ENCODE measurements at places on chromosomes 7 and 10.

DNA sequence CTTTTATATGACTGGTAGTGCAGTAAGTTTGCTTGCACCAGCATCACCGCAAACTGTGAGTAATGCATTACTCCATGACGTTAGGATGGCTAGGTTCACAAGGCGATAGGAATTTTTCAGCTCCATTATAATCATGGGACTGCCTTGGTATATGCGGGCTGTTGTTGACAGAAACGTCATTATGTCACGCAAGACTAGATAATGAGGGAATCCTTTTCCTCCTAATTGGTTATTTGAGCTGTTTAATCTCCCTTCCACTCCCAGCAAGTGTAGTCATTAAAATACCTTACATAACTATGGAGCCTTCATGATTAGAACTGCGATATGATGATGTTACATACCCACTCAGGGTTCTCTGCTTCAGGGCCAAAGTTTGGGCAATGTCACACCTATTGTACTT is 17.3 kb downstream of the KLLN start:
- no peak for DNase-seq

GRCh38 chr10:102758240-102758932 is 14.6 kb downstream of the WBP1L start:
- DNase-seq, result no peak

- DNase-seq, result no peak
Observed at GRCh38 chr10:14332903-14333302, 2.2 kb upstream of the FRMD4A start.

DNA sequence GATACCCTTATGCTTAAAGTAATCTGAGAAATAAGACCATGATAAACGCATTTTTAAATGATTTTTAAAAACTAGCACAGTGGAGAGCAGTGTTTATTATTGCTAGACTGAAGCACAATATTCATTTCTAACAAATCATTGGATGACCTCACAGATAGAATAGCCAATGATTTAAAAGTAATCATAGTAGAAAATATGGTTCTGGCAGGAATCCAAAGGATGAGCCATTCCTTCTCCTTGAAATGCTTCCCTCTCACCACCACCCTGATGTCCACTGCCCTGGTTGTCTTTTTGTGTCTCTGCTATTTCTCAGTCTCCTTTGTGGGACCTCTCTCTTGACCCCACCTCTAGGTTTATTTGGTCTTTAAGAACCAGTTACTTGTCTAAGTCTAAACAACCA is 64.9 kb downstream of the PRKG1 start:
- no peak for DNase-seq

DNA sequence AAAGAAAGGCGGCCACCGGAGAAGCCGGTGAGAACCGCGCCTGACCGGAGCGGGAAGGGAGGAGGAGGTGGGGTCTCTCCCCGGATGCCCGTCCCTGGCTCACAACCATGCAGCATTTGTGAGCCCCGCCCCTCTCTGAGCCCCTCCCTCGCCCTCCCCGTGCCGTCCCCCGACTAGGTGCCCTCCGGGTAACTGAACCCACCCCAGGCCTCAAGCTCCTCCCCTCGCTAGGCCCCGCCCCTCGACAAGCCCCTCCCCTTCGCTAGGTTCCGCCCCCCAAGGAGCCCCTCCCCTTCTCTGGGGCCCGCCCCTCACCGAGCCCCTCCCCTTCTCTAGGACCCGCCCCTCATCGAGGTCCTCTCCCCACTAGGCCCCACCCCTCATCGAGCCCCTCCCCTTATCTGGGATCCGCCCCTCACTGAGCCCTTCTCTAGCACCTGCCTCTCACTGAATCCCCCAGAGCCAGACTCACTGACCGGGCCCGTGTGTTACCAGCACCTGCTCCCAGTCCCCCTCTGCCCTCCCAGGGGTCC is 42.2 kb upstream of the HSPB1 start:
- DNase-seq, result peak; percentile 57

- no peak for DNase-seq
Observed at GRCh38 chr7:5713124-5713912, 68.1 kb downstream of the RNF216 start.

DNA sequence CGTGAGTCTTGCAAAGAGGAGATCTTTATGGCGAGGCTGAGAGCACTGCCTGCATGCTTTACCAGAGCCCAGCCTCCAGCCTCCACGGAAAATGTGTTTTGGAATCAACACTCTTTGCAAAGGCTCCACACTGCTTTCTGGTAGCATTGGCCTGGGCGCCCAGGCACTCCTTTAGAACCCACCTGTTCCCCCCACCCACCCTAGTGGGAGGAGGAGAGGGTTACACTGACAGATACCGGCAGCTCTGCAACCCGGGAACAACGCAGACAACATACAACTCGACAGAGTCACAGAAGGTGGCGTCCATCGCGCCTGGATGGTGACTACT is 5.5 kb upstream of the MNX1 start:
- DNase-seq, result no peak

- no peak for DNase-seq
Observed at GRCh38 chr10:114384181-114384580, 20.1 kb downstream of the AFAP1L2 start.

DNA sequence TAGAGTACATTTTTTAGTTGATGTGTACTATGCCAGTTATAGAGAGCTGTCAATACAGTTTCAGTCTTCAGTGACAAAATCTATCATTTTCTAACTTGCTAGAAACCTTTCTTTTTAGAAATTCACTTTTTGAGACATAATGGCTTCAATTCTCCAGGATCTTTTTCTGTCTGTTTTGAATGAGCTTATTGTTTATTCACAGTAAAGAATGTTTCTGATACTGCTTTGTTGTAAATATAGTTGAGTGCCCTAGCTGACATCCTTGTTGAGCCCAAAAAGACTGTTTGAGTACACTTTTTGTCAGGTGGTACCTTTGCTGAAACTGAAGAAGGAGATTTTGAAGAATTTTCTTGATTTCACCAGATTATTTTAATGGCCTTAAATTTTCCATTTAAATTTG is 139.9 kb downstream of the PPP1R9A start:
- DNase-seq, result no peak

- no peak for DNase-seq
Observed at GRCh38 chr7:55026867-55027490, 8.2 kb downstream of the EGFR start.

DNA sequence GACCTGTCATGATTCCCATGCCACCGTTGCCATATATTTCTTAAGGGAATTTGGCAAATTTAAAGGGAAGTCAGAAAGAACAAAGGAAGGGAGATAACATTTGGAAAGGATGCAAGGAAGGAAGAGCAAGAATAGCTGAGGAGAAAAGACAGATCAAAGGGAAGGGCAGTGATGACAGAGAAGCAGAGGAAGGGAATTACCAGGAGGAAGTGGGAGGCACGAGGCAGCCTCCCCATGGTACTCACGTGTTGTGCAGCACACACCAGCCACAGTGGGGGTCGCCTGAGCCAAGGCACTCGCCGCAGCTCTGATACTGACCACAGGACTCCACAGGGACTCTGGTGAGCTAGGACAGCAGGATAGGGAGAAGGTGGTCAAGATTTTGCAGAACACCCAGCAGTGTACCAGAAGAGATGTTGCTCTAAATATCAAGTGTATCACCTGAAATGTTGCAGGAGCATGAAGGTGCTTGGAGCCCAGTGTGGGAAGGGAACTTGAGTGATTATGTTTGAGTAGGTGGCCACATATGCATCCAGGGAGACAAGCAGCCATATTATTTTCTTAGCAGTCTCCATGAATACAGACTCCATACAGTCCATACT is 335.3 kb downstream of the PLXNA4 start:
- DNase-seq, result no peak

DNA sequence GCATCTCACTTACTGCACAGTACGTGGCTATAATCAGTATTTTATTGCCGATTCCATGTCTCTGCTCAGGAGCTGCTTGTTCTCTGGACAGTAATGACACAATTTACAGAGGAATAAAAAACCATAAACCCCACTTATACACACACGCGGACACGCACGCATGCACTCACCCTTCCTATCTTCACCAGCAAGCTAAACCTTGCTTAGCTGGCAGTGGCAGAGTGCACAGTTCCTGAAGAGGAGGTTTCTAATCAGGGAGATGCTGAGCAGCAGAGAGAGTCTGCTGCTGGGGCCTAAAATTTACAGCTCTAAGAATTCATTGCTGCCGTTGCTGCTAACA is 66.3 kb downstream of the SND1 start:
- no peak for DNase-seq

DNA sequence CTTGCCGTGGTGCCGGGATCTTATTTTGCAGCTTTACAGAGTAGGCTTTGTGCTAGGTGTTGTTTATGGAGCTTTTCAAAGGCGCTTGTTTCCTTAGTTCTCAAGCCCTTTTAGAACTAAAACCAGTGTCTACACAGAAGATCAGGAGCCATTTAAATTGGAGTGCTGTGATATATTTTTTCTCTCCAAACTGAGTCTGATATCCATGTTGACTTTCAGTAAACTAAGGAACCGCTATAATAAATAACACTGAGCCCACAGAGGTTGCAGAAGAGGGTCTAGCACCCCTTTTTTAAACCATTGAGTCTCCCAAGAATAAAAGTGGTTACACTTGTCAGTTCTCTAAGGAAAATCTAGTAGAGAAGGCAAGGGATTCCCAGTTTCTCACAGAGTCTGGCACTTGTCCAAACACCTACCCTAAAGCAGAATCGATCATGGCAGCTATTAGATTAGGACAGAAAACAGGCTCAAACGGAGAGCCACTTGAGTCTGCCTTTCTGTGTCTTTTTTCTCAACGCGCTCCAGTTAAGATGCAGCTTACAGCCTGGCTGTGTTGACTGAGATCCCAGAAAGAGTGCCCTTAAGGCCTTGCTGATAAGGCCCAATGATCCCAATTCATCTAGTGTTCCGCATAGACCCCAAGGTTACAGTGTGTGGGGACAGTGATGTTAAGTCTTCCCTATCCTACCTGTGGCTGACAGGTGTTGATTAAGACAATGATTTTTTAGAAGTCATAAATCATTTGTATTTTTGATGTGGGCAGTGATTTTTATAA is 804 bp downstream of the TMEM106B start:
- DNase-seq, result no peak

GRCh38 chr10:4226941-4227540 is 442.0 kb upstream of the KLF6 start:
- DNase-seq, result no peak

DNA sequence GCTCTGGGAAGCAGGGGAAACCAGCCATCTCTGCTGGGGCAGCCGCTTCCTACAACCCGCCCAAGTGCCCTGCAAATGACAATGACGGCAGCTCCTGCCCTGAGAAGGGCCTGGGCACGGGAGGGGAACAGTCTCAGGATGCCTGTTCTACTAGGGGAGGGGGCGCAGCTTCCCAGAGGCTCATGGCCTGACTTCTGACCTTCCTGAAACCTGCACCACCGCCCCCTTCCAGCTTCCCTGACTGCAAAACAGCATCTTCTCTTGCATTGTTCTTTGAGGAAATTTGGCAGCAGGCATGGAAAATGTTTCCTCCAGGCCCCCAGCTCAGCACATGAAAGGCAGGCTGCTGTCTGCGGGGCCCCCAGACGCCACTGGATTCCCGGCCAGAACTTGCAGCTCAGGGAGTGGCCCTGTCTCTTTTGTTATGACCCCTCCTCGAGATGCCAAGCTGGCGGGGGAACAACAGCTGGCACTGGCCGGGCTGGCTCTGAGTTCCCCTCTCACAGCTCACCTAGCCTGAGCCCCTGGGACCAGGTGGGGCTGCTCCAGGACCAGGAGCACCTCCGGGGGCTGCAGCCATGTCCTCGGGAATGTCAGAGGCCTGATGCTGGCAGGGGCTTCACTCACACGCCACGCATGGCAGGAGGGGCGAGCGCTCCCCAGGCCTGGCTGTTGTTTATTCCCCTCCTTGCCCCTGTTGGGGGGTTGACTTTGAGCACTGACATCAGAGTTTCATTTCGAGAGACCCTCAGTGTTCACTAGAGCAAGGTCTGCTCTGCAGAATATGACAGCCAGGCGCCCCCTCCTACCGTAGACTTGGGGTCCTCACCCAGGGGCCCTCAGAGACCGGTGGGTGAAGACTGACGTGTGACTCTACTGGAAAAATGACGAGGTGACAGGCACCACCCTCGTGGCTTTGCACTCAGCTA is 62.7 kb downstream of the CALML3 start:
- DNase-seq, result no peak

DNA sequence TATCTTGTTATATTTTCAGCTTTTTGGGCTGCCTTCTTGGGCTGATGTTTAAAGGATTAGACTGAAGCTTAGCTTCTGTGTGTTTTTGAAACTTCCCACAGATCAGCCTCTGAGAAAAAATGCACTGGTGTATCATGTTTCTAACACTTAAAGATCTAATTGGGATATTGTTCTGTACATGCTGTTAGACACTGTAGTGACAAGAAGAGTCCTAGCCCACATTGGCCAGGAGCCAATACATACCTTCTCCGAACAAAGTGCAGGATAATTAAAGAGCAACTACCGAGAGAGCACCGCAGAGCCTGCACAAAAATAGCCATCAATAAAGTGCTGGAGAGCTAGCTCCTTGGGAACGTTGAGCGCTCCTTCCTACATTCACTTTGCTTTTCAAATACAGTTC is 289.4 kb upstream of the SP8 start:
- DNase-seq, result no peak

- no peak for DNase-seq
Observed at GRCh38 chr10:104446151-104446550, 92.5 kb downstream of the CFAP58 start.

GRCh38 chr10:82206831-82207230 is 331.8 kb downstream of the NRG3 start:
- DNase-seq, result no peak

GRCh38 chr10:80526218-80526617 is 11.5 kb upstream of the SH2D4B start:
- no peak for DNase-seq

GRCh38 chr7:133139350-133139749 is 57.5 kb upstream of the CHCHD3 start:
- DNase-seq, result no peak

DNA sequence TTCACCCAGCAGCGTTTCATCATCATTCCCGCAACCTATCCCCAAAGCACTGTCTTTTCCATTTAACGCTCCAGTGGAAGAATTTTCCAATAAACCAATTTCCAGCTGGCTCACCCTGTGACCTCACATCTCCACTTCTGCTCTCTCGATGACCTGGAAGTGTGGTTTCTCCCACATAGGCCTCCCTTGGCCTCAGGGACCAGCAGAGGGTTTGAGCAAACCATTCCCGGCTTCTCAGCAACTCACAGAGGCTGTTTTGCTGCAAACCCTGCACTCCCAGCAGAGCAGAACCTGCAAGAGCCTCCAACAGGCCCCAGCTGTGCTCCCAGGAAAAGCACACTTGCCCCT is 523.0 kb upstream of the FOXK1 start:
- no peak for DNase-seq

DNA sequence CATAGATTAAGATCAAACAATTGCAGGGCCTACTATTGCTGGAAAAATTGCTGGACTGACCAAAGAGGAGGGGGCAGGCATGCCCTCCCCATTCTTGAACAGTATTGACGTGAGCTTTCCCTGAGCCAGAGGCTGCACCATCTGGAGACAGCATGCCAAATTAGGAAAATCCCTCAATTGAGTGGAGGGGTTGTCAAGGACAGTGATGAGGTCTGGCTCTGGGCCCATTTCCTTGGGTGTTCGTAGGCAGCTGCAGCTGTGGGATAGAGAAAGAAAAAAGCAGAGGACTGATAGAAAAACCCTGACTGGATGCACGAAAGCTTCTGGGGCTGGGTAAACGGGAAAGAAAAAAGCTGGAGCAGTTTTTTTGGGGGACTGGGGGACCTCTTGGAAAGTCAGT is 22.8 kb upstream of the ORC5 start:
- no peak for DNase-seq

Measured in activated CD4-positive, alpha-beta T cell treated with anti-CD3 and anti-CD28 coated beads, Interleukin-2, amount 50 U/mL, for 1 hour (primary cell).